ACHN (cell line): ENCODE measurements at places on chromosomes 5 and 9.

GRCh38 chr9:35110327-35110761 is 5.3 kb downstream of the ATOSB start:
- DNase-seq: peak; percentile 80

- peak; percentile 62 for DNase-seq
Measured at GRCh38 chr5:113336975-113337374, 97.8 kb downstream of the TSSK1B start.

DNA sequence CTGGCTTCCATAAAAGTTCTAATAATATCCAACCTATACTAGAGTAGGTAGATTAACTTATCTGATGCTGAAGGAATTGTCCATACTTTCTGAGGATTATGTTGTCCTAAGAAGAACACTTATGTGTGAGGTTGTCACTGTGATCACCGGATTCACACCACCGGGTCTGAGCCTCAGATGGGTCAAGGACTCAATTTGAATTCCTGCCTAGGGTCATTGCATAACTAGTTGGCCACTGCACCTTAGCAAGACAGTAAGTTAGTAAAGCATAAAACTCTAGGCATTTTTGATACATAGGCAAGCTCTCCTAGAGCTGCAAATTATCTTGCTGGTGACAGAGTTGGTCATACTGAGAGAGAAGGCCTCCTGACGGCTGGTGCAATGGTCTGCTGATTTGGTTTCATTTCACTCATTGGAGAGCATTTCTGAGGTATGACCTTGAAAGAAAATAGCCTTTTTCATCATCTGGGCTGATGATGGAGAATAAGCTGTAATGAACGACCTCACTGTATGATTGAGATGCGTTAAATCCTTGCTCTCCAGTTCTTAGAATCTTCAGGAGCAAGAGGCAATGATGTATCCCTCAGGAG is 72.0 kb upstream of the CKMT2 start:
- no peak for DNase-seq

GRCh38 chr9:92121265-92121664 is 6.1 kb upstream of the SPTLC1 start:
- no peak for DNase-seq

DNA sequence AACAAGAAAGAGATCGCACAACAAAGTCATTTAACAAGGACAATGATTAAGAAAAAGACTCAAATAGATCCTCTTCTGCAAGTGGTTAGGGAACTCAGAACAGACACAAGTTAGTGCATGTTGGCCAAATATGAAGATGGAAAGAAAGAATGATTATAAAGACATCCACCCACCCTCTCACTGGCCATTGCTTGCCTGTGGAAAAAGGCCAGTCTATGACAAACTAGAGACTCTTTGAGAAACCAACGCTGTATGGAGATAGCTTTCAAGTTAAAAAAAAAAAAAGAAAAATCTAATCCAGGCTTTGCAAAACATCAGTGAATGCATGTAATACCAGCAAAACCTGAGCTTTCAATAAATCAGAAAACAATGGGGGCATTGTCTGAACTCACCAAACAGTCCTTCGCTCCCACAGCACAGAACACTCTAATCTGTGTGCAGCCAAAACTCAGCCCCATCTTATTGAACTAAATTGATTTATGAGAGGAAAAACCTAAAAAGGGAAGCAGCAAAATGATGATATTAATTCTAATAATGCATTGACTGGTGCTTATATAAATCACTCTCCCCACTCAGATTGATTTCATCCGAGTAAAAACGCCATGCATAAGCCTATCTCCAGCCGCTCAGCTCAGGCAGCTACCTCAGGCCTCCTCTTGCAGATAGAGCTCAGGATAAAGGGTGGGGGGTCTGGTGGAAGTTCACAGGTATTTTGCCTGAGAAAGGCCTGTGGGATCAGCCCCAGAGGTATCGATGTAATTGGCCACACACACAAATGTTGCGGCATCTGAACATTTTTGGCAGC is 547.1 kb downstream of the CCDC171 start:
- DNase-seq: no peak

DNA sequence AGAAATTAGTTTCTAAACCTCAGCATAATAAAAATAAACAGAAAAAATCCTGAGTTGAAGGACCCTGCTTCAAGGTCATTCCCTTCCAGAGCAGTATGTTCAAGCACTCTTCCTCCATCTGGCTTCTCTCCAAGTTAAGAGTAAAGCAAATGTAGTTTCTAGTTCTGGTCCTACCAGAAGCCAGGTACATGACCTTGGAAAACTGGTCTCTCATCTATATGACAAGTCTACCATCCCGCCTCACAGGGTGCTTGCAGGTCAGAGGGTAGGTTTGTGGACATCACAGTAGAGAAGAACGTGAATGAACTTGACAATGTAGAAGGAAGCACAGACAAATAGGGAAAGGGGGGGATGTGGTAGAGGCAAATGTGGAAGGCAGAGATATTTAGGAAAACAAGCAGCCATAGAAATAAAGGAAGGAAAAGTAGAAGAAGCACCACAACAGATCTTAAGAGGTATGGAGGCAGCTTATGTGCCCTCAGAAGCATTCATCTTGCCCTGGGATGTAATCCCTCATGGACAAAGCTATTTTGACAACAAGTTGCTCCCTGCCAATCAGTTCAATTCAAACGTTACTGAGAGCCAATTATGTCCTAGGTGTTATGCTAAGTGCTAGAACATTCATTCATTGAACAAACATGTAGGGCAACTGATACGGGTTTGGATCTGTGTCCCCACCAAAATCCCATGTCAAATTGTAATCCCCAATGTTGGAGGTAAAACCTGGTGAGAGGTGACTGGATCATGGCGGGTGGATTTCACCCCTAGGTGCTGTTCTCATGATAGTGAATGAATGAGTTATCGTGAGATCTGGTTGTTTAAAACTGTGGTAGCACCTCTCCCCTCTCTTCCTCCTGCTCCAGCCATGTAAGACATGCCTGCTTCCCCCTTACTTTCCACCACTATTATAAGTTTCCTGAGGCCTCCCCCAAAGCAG is 23.7 kb upstream of the CTNNAL1 start:
- peak; percentile 9 for DNase-seq

DNA sequence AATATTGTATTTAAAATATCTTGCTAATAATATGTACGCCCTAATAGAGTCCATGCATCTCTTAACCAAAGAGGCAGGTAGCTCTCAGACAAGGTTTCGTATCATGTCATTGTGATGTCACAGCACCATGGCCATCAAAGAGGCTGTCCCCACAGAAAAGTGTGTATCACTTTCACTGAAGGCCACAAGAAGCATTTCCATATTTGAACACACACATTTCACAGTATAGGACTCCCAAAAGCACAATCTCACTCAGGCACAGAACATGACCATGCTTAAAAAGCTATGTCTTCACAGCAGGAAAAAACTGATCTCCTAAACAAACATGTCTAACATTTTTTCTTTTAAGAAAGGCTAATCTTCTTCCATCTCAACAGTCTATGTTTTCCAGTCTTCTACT is 133.8 kb downstream of the DENND1A start:
- no peak for DNase-seq

GRCh38 chr5:42502613-42503470 is 79.6 kb downstream of the GHR start:
- DNase-seq: no peak

DNA sequence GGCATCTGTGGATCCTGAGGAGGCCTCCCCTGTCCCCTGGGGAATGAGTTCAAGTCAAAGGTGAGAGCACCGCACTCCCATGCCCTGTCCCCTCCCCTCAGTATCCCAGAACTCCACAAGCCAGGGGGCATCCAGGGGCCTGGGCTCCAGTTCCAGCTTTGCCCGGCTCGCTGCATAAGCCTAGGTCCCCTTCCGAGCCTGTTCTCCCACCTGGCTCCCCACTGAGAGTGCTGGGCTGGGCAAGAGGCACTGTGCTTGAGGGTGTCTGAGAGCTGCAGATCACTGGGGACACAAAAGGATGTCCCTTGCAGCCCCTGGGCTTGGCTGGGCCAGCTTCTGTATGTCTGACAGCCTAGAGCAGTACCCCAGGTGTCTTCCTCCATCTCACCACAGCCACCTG is 4.6 kb downstream of the DOK3 start:
- DNase-seq: no peak

DNA sequence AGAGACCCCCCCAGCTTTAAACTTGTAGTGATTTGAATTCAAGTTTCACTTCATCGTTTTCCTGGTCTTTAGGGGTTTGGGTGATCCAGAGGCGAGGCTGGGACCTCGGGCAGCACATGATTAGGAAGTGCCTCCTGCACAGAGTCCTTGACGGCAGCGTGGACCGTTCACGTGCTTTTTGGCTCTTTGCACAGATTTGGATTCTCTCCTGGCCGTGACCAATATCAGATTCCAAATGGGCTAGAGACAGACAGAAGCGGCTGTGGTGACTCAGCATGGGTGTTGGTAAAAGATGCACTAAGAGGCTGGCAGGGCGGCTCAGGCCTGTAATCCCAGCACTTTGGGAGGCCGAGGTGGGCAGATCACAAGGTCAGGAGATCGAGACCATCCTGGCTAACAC is 117.2 kb upstream of the CACNA1B start:
- no peak for DNase-seq

DNA sequence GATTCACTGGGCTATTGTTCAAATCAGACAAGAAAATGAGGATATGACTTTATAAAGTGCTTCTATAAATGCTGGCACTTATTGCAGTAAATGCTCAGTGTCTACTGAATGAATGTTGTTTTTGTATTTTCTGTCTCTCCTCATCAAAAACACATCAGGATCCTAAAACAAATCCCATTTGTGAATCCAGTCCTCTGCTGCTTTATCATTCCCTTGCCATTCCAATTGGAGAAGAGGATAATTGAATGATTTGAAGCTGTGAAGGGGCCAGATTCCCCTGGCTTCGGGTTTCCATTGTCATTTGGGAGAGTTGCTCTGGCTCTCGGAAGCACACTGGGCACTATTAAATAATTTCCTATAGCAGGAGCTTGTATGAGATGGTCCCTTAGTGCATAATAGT is 666.8 kb downstream of the ACTL7B start:
- no peak for DNase-seq

DNA sequence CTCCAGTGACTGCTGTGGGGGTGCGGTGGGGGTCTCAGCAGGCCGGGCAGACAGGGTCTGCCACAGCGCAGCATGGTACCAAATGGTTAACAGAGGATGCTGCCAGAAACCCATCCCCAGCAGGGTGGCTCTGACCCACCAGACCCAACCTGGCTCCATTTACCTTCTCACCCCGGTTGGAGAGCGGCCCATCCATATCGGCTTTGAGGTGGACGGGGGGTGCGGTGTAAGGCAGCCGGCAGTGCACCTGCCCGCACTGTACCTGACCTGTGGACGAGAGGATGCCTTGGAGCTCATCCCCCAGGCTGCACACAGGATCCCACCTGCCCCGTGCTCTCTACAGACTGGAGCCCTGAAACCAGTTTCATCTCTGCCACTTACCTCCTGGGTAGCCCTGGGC is 19.3 kb downstream of the LHX6 start:
- no peak for DNase-seq

DNA sequence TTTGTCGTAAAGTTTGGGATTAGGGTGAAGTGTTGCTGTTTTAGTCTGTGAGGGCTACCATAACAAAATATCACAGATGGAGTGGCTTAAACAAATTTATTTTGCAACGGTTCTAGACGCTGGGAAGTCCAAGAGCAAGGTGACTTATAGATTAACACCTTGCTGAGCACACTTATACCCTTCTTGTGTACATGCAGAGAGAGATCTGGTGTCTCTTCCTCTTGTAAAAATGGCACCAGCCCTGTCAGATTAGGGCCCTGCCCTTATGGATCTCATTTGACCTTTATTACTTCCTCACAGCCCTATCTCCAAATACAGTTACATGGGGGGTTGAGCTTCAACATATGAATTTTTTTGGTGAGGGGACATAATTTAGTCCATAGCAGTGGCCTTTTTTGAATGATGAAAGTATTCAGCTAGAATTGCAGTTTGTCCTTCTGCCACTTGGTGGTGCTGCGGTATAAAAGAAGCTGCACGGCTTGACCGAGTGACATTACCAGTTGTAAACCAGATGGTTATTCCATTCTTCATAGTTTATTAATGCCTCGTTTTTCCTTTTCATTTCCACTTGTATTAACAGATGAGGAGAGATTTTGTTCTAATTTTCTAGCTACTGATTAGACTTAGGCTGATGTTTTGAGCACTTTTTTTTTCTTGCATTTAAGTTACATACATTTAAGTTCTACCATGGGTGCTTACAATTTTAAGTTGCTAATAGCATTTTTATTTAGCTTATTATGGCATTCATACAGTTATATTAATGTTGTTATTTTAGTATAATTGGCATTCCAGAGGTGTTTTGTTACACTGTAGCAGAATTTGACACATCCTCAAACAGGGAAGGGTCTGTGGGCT is 19.4 kb downstream of the DCP2 start:
- DNase-seq: peak; percentile 69

DNA sequence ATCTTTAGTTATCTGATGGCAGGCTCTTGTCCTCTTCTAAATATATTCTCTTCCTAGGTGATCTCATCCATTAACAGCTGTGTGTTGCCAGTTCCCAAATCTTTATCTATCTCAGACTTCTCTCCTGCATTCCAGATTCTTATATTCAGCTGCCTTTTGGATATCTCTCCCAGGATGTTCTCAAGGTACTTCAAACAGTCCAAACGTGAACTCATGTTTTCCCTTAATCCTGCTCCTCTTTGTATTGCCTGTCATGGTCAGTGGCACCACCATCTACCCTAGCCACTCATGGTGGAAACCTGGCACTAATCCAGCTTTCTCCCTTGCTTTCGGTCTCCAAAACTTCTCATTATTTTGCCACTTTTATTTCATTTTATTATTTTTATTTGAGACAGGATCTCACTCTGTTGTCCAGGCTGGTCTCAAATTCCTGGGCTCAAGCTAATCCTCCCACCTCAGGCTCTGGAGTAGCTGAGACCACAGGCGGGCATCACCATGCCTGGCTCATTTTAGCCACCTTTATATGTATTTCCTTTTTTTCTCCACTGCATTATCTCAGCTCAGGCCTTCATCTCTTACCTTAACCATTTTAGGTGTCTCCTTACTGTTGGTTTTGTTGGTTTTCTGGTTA is 3.8 kb downstream of the ZFYVE16 start:
- DNase-seq: no peak

GRCh38 chr9:137402746-137403145 is 20.2 kb downstream of the EXD3 start:
- DNase-seq: no peak

GRCh38 chr9:22084336-22085035 is 75.4 kb upstream of the CDKN2B start:
- DNase-seq: peak; percentile 67

DNA sequence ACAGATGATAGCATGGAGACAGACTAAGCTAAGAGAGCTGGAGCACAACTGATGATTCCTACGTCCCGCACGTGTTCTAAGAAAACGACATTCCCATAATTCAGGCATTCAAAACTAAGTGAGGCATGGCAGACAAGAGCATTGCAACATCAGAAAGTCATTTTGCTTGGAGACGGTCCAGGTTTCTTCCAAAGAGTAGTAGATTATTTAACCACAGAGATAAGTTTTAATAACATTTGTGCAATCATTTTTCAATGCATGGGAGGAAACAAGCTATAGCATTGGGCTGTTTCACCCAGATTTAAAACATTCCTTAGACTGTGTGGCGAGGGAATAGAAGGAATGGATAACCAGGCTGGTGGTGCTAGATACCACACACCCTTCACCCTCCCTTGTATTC is 117.2 kb downstream of the APBA1 start:
- peak; percentile 85 for DNase-seq

- DNase-seq: no peak
Measured at GRCh38 chr9:109100543-109101201, 19.1 kb downstream of the TMEM245 start.

- DNase-seq: peak; percentile 61
Measured at GRCh38 chr5:150155258-150156026, at the start of gene PDGFRB. Gene PDGFRB, minus strand, starts transcription at chr5:150155845. Its CDS starts 18,798 bp downstream, at chr5:150137047.

- DNase-seq: no peak
Measured at GRCh38 chr5:95899829-95900228, 61.8 kb downstream of the ELL2 start.

GRCh38 chr9:138025908-138026307 is 148.3 kb downstream of the CACNA1B start:
- no peak for DNase-seq
